ENCODE measurements at places on chromosomes 7 and 10.

- no peak for DNase-seq
These were observed 19.8 kb upstream of the PRRT4 start for GRCh38 chr7:128381161-128381821.

DNA sequence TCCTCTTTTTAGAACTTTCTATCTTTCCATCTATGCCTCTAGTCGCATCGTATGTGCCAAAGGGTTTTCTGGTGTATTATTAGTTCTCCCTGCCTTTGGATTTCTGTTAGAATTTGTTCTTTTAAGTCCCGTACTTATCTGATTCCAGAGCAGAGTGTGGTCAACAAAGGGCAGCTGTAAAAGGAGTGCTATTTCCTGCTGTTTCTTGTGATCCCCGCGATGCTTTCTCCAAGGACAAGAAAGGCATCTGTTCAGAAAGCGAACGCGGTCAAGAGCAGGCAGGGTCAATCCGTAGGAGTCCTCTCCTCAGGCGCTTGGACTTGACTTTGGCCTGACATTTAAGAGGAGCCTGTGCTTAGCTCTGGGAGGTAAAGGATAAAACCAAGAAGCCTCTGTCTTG is 1152.1 kb upstream of the AUTS2 start:
- no peak for DNase-seq

GRCh38 chr10:104139221-104139620 is 17.2 kb downstream of the SFR1 start:
- no peak for DNase-seq

DNA sequence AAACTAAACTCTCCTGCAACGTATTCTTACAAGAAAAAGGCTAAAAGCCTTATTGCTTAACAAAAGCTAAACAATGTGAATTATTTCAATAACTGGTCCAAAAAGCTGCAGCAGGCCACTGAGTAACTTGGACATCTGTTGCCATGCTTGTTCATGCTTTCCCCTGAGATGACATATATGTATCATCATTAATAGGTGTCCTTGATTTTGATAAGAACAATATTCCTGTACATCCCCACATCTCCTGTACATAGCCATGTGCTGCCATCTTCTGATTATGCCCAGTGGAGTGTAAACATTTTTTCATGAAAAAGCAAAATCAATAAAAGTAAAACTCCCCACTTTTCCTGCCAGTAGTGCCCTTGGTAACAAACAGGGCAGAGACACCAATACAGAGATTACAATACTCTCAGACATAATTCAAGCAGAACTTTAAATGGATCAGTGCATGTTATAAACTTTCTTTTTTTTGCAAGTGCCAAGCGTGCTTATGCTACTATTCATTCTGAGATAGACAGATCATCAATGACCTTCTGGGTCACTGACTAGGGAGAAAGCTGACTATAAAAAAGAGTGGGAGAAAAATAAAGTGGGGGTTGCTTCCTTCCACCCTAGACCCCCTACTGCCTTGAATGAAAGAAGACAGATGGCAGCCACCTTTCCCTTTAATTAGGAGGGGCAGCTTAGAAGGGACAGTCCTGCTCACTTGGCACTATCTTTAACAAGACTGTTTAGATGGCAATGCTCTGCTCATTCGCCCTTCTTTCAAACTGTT is 205.5 kb upstream of the KLF14 start:
- no peak for DNase-seq

GRCh38 chr7:102320181-102320580 is 33.5 kb downstream of the SH2B2 start:
- DNase-seq = no peak

DNA sequence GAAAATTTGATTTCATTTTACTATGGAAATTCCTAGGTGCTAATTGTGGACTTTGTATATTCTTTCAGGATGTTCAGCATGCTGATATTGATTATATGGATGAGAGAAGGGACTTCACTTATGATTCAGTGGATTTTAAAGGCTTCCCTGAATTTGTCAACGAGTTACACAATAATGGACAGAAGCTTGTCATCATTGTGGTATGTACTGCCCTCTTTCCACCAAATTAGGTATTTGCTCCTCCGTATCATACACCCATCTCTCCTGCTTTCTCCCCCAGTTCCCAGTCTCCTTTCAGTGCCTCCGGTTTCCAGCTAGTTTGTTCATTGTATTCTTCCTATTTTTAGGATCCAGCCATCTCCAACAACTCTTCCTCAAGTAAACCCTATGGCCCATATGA is 34.6 kb downstream of the MGAM start:
- no peak for DNase-seq
